NCI-H510A (cell line): ENCODE measurements at places on chromosomes 13 and 19.

- DNase-seq = no peak
These were observed 63.0 kb downstream of the LRCH1 start for GRCh38 chr13:46615888-46616531.

DNA sequence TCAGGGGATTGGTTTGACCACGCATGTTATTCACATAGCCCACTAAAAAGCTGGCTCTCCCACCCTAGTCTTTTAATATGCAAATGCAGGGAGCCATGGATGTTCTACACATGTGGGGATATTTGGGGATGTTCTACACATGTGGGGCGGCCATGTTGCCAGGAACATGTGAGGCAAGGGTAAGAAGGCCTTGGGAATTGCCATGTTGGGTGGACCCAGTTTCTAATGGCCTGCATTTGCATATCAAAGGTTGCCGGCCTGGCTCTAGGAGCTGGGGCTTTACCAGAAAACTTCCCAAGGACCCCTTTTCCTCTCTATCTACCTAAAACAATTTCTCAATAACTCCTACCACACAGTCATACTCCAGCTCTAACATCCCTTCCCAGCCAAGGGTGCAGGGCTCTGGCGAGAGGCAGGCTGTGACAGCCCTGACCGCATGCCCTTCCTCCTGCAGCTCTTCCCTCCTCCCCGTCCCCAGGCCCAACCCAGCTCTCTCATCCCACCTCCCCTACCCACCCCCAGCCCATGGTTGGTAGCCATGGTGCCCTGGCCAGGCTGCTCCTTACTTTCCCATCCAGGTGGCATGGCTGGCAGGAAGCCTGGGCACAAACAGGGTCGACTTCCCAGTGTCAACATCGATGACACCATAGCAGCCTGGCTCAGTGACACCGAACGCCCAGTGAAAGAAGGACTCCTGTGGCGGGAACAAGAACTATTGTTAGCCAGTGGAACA lies 11.0 kb downstream of the PEPD start:
- DNase-seq = no peak

GRCh38 chr13:67238277-67238859 lies 8.2 kb upstream of the PCDH9 start:
- no peak for DNase-seq

DNA sequence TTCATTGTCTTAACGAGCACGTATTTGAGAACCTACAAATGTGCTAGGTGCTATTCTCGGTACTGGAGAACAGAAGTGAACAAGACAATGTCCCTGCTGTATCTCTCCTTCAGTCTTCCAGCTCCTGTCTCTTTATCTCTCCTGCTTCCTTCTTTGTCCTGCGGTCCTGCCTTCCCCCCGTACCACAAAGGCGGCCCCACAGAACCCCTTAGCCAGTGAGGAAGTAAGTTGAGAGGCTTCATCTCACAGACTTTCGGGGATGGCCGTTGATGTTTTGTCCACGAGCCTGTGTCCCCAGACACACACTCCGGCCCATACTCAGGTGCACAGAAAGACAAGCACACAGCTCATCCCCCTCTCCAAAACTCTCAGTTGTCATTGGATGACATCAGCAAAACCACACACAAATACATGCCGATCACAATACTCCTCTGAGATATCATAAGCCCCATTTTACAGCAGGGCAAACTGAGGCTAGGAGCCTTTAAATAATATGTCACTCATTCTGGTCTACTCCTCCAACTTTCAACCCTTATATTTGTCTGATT lies 507 bp upstream of the SWSAP1 start:
- no peak for DNase-seq

GRCh38 chr13:78610381-78610883 lies 7.1 kb upstream of the POU4F1 start:
- DNase-seq = no peak
